Posterior vena cava (tissue), 2 donors: ENCODE measurements at places on chromosomes 7 and 10. TPM values are rescaled to one million over a fixed set of nuclear protein-coding genes. Genes with fewer than 3 reads are reported as not detected.

GFRA1 gene
- total RNA-seq = 18.6 TPM

DNA sequence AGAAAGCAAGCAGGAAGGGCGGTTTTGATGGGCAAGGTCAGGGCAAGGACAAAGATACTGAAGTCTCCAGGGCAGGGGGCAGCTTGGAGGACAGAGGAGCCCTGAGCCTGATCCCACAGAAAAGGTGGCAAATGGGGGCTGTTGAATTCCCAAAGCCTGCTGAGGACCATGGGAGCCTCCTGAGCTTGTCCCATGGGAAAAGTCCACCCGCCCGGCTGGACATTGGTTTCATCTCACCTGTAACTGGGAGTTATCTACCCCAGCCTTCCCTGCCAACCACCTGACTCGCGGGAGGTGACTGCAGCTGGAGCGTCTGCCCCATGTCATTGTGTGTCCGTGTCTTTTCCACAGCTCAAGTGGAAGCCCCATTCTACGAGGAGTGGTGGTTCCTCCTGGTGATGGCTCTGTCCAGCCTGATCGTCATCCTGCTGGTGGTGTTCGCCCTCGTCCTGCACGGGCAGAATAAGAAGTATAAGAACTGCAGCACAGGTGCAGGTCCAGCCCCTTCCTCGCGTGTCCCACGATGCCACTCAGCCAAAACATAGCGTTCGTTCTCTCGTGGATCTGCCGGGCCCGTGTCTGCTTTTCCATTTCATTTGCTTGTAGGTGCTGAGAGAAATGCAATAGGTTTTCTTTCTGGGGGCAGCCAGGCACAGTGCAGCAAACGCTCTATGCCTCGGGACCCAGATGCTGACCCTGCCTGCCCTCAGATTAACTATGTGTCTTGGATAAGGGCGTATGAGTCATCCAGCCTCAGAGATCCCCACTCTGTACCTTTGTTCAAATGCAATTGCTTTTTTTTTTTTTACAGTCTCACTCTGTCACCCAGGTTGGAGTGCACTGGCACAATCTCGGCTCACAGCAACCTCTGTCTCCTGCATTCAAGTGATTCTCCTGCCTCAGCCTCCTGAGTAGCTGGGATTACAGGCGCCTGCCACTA is 444.5 kb upstream of the FOXK1 start:
- peak; percentile 63 for DNase-seq

MSS51 gene
- total RNA-seq = 2.2 TPM

GRCh38 chr7:30817371-30817767 is 46.2 kb downstream of the MINDY4 start:
- no peak for DNase-seq

- no peak for DNase-seq
Measured at GRCh38 chr7:71511361-71511807, 379.4 kb downstream of the GALNT17 start.

DNA sequence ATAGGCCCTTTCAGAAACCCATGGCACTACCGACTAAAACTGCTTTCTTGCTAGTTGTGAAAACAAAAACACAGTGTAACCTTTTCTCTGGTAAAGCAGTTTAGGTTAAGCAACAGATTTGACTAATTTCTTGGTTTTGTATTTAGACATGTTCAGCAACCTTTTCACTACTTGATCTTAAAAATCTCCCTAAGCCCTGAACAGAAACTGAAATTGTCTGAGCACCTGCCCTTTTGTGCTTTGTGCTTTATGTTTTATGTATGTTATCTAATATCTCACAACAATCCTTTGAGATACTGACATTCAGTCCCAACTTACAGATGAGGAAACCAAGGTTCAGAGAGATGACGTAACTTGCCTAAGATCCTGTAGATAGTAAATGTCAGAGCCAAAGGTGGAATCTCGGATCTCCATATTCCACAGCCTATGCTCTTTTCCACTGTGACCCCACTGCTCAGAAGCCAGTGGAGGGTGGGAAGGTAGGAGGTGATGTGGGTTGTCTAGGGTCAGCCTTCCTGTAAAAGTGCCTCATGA is 146.6 kb downstream of the LCOR start:
- no peak for DNase-seq

AASS gene
- 14.3 TPM for total RNA-seq

- DNase-seq = no peak
Measured at GRCh38 chr7:37945336-37945735, 24.9 kb downstream of the EPDR1 start.

DNA sequence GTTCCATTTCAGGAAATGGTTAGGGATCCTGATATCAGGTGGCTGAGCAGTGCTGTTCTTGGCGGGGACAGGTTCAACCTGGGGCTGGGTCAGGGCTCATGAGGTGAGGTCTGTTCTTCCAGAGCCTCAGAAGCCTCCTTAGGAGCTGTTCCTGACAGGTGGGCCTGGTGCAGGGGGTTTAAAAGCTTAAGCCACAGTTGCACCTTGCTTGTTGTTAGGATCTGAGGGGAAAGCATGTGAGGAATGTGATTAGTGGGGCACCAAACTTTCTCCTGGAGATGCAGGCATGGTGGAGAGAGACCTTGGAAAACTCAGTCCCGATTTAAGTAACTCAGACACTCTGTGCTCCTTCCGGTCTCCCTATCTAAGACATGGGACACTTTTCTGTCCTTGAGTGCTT is 18.7 kb upstream of the CRHR2 start:
- DNase-seq = no peak

DNA sequence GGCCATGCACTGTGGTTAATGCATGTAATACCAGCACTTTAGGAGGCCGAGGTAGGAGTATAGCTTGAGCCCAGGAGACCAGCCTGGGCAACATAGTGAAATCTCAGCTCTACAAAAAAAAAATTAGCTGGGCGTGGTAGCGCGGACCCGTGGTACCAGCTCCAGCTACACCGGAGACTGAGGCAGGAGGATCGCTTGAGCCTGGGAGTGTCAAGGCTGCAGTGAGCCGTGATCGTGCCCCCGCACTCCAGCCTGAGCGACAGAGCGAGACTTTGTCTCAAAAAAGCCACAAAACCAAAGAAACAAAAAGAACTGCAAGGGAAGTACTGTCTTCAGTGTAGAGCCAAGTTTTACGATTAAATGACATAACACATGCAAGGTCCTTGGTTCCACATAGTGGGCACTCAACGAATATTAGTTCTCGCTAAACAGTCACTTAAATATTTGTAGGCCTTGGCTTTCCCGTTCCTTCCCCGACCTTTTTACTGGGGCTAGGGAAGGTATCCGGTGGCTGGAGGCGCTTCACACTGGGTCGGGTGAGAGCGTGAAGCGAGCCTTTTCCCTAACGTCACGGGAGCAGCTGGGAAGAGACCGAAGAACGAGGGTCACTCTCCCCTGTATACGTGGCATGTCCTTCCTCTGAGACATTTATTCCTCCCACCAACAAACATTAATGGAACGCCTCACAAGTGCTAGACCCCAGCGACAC is 993 bp upstream of the SND1 start:
- no peak for DNase-seq

BAZ1B gene
- 50.6 TPM for total RNA-seq

DNA sequence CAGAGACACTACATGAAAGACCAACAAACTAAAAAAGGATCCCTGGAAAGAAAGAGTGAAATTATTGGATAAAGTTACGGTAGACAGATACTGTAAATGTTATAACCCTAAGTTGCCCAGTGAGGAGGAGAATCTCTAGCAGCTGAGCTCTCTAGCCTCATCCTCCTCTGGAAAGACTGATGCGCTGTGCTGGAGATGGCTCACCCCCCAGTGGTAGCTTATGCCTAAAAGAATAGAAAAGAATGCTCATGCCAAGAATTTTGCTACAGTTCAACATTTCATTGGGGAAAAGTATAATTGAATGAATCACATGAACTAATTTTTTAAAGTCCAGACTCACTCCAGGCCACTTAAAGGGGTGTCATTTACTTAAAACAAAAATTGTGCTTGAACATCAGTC is 50.8 kb upstream of the RNF32 start:
- DNase-seq = no peak

GRCh38 chr10:68101066-68101465 is 8.2 kb upstream of the MYPN start:
- DNase-seq = no peak

PRKAR1B gene
- 10.1 TPM for total RNA-seq

- DNase-seq = no peak
Measured at GRCh38 chr7:129829737-129830631, 122.8 kb downstream of the UBE2H start.

ANKRD61 gene
- total RNA-seq = 0.42 TPM

GDF2 gene
- total RNA-seq = not detected

NODAL gene
- total RNA-seq = not detected

DNA sequence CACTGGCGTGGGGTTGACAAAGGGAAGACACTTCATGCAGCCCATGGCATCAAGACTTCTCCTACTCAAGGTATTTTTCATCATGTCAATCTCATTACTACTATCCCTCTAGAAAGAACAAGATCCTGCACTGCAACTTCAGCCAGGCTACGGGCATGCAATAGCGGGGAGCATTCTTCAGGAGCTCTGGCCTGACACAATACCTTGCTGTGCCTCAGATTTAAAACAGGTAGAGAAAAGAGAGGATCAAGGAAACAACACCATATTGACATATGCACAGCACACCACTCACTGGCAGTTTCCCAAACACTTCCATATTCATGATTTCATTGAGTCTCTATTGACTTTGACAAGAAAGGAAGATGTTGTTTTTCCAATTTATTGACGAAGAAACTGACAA is 51.5 kb downstream of the DOCK4 start:
- no peak for DNase-seq

GRCh38 chr7:49023345-49024328 is 99.3 kb downstream of the CDC14C start:
- DNase-seq = no peak

DNA sequence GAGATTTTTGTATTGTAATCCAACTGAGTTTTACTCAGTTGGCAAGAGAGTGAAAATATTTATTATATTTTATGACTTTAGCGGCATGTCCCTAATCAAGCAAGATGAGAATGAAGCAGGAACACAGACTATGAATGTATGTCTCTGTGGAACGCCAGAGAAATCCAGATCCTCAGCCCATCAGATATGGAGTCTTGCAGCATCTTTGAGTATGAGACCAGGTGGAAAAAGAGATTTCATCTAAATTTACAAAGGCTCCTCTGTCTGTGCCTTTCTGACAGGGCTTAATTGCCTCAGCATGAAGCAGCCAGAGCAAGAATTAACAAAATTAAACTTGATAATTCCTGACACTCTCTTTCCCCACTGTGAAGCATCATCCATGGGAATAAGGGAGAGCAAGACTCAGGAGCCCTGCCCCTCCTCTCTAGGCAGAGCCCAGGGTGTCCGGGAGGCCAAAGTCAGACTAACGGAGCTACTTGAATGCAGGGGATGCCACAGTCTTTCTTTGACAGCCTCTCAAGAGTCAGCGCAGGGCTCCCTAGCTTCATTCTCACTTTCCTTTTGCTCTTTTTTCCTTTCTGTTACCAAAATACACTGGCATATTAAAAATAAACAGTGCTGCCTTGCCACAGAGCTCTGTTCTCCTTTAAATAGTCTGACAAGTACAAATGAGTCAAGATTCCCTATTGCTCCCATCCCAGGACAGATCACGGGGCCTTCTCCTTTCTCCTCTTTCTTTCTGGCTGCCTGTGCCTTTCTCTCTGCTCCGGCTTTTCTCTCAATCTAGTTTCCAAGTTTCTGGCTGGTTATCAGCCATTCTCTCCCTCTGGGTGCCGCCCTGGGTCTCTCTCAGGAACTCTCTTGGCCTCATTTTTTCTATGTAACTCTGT is 132.2 kb upstream of the INHBA start:
- DNase-seq = no peak

SORCS1 gene
- total RNA-seq = 0.37 TPM

DNA sequence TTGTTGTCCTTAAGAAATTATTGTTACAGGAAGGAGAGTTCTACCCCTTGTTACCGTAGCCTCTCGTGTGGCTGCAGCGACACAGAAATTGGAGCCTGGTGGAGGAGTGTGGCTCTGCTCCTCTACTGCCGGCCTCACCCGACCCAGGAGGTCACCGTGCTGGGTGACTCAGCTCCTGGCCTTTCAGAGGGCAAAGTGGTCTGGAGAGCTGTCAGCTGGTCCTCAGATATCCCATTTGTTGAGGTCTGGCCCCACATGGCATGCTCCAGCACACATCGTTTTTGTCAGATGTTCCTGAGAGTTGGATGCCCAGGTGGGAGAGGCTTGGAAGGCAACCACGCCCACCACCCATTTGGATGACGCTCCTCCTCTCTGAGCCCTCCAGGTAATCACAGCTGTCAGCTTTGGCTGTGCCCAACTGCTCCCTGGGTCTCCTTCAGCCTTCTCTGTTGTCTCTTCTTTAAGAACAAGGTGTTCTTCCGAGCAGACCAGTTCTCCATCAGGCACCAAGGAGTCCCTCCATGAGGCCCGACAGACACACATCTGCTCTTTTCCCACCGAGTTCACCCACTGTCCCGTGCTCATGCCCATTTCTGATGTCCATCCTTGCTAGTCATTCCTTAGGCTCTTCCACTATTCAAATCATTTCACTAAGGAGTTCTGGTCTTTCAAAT is 80.3 kb downstream of the RAMP3 start:
- DNase-seq = no peak
